Activated naive CD8-positive, alpha-beta T cell treated with anti-CD3 and anti-CD28 coated beads, Interleukin-2, amount 10 ng/mL, durations not matched to agents 7 days and 5 days (primary cell): ENCODE measurements at places on chromosomes 6 and 20. TPM values are rescaled to one million over a fixed set of nuclear protein-coding genes. Genes with fewer than 3 reads are reported as not detected.

- DNase-seq, result no peak
Observed at GRCh38 chr6:90934966-90935365, 348.1 kb upstream of the MAP3K7 start.

DNA sequence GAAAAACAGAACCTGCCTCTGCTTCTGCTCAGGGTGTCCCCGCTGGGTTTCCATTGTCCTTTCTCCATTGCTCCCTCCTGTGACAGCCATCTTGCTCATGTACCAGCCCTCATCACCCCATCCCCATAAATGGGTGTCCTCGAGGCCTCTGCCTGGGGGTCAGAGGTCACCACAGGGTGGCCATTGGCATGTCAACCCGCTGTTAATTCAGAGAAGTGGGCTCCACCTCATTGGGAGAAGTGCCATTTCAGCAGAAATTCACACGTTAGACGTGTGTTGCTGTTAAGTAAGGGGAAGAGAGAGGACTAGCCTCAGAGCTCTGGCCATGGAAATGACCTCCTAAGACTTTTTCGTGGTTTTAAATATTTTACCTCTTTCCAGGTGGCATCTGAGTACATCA, 71.9 kb downstream of the PTPN1 start:
- DNase-seq, result no peak

DNA sequence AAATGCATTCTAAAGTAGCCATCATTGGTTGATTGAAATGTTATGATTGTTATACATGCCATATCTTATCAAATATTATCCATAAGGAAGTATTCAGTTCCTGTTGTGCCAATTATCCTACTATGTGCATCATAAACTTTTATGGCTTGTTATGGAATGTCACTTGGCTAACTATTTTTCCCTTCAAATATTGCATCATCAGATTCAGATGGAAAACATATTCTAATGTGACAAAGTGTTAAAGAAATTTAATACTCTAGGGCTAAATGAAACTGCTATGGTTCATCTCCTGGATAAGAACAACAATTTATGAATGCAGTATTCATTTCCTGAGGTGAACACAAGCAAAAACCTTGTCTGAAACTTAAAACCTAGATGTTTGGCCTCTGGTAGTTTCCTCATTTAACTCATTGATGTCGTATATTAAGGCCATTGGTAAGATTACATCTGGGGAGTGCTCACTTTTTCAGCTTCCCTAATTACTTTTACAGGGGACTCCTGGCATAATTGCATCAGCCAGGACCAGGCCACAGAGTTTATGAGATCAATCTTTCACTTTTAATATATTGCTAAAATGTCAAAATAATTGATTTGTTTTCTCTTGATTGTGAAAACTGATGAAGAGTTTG, 134.9 kb upstream of the CEP162 start:
- no peak for DNase-seq

GRCh38 chr6:79230149-79230548, 4.3 kb downstream of the HMGN3 start:
- DNase-seq, result no peak

DNA sequence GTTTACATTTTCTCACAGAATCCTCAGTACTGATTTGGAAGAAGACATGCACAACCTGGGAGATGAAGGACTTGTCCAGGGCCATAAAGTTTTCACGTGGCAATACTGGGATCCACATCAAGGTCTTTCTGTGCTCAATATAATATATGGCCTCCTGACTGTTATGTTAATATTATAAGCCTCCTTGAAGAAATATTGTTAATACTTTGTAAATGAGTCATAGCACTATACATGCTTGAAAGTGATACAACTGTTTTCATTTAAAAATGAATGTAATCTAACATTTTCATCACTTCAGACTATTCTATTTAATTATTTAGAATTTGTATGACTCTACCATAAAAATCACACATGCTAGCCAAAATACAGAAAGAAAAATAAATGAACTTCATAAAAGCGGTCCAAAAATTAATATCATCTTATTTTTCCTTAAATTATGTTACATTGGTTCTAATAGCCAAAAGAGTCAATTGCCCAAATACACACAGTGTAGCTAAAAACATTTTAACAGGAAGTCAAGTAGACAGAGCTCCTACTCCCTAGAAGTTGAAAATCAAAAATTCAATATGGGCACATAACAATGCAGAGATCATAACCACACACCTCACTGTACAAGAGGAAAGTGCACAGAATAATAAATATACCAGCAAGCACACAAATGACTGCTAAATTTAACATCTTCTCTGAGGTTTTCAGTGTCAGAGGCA, 188.0 kb upstream of the HDDC2 start:
- DNase-seq, result no peak

GRCh38 chr20:62814060-62814708, 2.7 kb upstream of the COL9A3 start:
- DNase-seq, result no peak

DNA sequence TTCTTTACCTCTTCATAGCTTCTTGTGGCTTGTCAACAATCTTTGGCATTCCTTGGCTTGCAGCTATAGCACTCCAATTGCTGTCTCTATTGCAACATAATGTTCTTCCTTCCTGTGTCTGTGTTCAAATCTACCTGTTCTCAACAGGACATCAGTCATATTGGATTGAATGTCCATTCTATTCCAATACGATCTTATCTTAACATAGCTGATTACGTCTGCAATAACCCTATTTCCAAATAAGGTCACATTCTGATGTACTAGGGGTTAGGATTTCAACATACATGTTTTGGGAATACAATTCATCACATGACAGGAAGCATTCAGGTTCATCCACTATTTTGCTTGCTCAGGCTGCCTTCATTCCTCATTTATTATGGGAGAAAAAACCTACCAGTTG, 684.4 kb upstream of the CITED2 start:
- DNase-seq, result no peak

- DNase-seq, result no peak
Observed at GRCh38 chr6:67679566-67680296, 955.4 kb upstream of the ADGRB3 start.

GRCh38 chr6:166556336-166556735, 30.1 kb downstream of the RAMACL start:
- DNase-seq, result no peak

DNA sequence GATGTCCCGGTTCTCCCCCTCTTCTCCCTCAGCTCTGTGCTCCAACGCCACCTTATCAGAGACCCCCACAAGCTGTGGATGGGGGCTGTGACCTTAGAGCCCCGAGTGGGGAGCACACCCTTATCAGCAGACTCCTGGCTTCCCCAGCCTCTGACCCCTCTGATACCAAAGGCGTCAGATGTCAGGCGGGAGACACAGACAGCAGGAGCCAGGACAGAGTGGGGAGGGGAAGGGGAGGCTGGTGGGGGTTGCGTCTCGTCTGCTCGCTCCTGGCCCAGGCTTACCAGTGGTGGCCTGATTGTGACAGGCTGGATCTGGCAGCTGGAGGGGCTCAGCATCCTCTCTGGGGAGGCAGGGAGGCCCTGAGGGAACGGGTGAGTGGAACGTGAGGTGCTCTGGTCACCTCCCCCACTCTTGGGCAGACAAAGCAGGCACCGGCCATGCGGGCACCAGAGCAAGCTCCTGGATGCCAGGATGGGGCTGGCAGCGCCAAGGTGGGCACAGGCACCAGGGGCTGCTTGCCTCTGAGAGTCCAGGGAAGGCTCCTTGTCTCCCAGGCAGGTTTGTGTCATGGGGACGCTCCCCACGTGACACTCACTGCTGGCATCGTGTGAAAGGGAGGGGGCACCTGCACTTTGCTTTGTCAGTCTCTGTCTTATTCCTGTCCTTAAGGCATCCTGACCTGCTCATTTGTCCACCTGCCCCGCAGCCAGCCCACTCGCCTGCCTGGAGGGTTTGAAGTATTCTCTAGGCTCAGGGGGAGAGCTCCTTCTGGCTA, 27.8 kb upstream of the GATA5 start:
- DNase-seq, result no peak

DNA sequence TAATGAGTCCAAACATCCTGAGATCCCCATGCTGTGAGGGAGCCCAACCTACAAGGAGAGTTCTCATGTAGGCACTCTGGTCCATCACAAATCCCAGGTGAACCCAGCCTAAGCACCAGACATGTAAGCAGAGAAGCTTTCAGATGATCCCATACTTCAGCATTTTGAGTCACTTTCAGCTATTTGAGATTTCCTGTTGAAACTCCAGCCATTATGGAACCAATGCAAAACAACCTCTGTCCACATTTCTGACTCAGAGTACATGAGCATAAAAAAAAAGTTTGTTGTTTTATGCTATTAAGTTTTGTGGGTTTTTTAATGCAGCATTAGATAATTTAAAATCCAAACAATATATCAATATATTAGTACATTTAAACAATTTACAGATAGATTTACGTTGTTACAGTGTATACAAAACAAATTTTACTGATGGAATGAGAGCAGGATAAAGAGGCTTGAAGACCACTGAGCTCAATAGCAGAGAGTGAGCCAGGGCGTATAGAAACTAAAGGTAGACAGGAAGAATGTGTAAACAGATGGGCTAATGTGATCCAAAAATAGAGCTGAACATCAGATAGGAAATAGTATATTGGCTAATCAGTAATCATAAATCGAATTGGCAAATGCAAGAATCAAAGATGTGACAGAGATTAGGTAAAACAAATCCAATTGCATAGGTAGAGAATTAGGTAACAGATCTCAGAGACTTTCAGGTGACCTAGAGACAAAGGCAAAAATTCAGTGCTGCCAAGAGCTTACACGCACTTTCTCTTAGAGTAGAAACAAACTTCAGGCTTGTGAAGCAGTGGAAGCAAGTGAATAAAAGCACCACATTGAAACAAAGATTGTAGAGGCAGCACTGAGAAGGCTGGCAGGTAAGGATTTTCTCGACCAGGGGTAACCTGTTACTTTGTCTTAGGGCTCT, 36.2 kb upstream of the PLCB1 start:
- no peak for DNase-seq

GRCh38 chr20:49214571-49214970, 4.6 kb upstream of the DDX27 start:
- DNase-seq, result no peak

- no peak for DNase-seq
Observed at GRCh38 chr20:20031790-20032189, 14.6 kb downstream of the NAA20 start.

- no peak for DNase-seq
Observed at GRCh38 chr6:97040355-97040860, 115.9 kb downstream of the KLHL32 start.

GRCh38 chr20:952196-952795, 36.2 kb upstream of the ANGPT4 start:
- DNase-seq, result no peak

- DNase-seq, result no peak
Observed at GRCh38 chr6:158698931-158699330, 49.1 kb downstream of the SYTL3 start.

GRCh38 chr6:49550492-49551077, at the start of gene C6orf141:
Gene C6orf141, plus strand, starts transcription at chr6:49550668. Its CDS starts 125 bp downstream, at chr6:49550793.
- DNase-seq, result peak; percentile 58

DNA sequence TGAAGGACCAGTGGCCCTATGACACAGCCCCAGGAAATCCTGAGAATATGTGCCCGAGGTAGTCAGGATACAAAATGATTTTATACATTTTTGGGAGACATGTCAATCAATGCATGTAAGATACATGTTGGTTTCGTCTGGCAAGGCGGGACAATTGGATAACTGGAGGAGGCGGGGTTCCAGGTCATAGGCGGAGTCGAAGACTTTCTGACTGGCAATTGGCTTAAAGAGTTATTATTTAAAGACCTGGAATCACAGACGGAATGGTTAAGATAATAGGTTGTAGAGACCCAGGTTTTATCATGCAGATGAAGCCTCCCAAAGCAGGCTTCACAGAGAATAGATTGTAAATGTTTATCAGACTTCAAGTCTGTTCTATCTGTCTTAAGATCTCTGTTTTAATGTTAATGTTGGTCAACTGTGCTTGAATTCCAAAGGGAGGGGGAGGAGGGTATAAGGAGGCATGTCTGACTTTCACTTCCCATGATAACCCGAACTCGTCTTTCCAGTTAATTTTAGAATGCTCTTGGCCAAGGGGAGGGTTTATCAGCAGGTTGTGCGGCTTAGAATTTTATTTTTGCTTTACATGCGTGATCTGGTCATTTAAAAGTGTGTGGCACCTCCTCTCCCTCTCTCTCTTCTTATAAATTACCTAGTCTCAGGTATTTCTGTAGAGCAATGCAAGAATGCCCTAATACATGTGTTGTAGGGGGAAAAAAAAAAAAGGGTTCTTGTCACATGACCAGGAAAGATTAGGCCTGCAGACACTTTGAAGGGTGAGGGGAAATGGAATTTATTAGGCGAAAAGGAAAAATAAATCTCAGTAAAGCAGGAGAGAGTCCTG, 230.7 kb downstream of the NFATC2 start:
- DNase-seq, result no peak

GRCh38 chr6:88808381-88808780, 155.0 kb downstream of the RNGTT start:
- DNase-seq, result no peak

- no peak for DNase-seq
Observed at GRCh38 chr6:52590152-52590891, 13.5 kb upstream of the TRAM2 start.

The HLA-DQB1 gene
- 16.5 TPM for total RNA-seq

The FOXA2 gene
- not detected for total RNA-seq

The NUDT3 gene
- total RNA-seq, result 17.7 TPM

The PNRC1 gene
- 233 TPM for total RNA-seq

The PTPRT gene
- total RNA-seq, result not detected

The SYNCRIP gene
- 94.4 TPM for total RNA-seq

The POM121L2 gene
- not detected for total RNA-seq
